ENCODE measurements at places on chromosomes 3 and 15.

DNA sequence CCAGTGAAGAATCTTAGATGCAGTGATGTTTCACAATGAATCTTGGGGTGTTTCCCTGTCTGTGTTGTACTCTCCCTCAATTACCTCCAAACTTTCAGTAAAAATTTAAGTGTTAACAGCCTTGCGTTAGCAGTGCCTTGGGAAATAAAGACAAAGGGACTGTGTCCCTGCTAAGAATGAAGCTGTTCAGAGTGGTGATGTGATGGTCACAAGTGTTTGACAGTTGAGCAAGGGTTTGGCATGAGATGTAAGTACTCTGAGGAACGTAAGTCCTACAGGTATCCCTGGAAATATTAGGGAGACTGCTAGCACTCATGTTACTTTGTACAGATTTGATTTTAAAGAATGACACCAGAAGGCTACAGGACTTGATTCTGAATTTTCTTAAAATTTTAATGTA is 304.3 kb upstream of the DPH6 start:
- DNase-seq: no peak

DNA sequence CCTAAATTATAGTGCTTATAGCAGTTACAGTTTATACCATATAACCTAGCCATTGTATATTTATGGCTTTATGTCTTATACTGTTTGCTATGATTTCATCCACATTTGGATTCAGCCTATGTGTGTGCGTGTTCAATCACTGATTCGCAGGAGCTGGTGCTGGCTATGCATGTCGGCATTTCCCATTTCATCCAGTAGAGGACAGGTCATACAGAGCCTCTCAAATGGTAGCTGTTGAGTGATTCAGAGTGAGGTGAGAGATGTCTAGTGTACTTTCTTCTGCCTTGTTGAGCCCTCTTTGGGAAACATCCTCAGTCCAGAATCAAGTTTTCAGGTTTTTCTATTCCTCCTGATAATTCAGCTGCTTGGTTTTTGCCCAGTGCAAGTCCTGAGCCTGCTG is 76.1 kb downstream of the FRMD4B start:
- DNase-seq: no peak

- DNase-seq: no peak
These were observed 9.3 kb downstream of the HHLA2 start for GRCh38 chr3:108305484-108306172.

DNA sequence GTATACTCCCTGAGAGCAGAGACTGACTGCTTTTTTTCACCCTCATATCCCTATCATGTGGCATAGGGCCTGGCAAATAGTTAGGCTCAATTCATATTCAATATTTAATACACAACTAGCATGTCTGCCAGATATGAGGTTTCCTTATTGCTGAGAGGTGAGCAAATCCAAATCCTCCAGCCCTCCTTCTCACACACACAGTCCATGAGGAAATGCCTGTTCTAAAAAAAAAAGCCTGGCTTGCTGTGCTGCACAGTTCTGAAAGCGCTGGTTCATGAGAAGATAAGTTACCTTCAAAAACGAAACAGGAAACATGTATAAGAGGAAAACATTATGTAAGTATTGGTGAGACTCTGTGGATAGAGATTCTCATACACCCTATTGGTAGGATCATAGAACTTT is 15.5 kb upstream of the ACAP2 start:
- no peak for DNase-seq

Data from nucleus accumbens (tissue), 56 donors.